ENCODE measurements at places on chromosomes 1 and 21. TPM values are rescaled to one million over a fixed set of nuclear protein-coding genes. Genes with fewer than 3 reads are reported as not detected.

The RIPPLY3 gene
- not detected for total RNA-seq

The FOXD3 gene
- total RNA-seq, result 0.11 TPM

DNA sequence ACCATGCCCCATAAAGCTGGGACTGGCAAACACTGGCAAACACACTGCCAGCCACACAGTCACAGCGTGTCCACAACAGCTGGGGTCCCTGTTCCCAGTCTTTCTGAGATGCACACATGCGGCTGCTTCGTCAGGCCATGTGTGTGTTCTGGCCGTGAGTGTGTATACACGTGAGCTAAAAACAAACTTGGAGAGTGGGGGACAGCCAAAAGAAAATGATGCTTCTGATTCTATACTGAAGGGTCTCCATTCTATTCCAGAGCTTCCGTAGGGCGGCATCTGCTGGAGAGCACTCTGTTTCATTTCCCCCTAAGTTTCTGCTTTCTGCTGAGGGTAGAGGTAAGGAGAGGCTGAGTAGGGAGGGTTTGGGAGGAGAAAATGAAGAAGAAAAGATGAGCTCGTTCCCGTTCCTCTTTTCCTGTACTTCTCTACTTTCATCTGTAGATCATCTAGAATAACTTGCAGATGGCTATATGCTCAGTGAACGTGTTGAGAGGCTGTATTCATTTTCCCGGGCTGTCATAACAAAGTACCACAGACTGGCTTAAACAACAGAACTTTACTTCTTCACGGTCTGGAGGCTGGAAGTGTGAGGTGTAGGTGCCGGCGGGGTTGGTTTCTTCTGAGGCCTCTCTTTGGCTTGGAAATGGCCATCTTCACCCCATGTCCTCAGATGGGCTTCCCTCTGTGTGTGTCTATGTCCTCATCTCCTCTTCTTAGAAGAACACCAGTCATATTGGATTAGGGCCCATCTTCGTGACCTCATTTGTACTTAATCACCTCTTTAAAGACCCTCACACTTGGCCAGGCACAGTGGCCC lies 151.6 kb downstream of the TOMM20 start:
- H3K27ac ChIP-seq, result peak overlapping the region; percentile 89
- H3K4me1 ChIP-seq, result peaks cover 57% of the 10 kb centered on the region
- H3K4me3 ChIP-seq, result no peak overlapping the region
- H3K27me3 ChIP-seq, result no peaks in the 10 kb centered on the region
- no peaks in the 10 kb centered on the region for H3K36me3 ChIP-seq

The GREM2 gene
- not detected for total RNA-seq

The FMN2 gene
- not detected for total RNA-seq
